ENCODE measurements at places on chromosomes 2 and 18.

DNA sequence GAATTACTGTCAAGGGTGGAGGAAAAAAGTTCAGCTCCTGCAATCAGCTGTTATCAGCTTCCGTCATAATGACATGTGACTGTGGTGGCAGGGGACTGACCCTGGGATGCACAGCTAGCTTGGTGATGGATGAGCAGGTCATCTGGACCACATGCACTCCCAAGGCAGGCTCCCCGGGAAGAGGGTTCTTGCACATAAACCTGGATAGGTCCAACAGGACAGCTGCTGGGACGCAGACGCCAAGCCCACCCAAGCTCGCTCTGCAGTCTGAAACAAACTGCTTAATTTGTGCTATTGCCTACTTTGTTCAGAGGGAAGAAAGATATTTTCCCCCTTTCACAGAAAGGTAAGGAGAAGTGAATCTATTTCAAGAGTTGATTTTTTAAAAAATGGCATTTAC lies 30.2 kb downstream of the FAM178B start:
- DNase-seq: no peak

DNA sequence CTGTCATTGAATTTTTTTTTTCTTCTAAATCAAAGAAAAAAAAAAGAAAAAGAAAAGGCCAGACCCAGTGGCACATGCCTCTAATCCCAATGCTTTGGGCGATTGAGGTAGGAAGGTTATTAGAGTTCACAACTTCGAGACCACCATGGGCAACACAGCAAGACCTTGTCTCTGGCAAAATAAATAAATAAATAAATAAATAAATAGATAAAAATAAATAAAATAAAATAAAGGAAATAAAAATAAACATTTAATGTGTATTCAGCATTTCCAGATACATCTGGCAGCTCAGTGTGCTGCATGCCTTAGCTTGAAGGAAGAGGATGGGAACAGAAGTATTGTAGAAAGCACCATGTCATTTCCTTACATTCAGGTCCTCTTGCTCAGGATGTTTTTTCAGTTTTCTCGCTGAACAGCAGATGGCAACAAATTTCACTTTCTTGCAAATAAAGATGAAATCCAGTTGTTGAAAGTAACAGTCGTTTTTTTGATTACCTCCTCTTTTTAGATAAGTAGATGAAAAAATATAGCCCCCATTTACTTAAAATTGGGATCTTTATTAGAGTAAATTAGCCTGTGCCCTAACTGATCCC lies 25.7 kb upstream of the FAM178B start:
- no peak for DNase-seq

DNA sequence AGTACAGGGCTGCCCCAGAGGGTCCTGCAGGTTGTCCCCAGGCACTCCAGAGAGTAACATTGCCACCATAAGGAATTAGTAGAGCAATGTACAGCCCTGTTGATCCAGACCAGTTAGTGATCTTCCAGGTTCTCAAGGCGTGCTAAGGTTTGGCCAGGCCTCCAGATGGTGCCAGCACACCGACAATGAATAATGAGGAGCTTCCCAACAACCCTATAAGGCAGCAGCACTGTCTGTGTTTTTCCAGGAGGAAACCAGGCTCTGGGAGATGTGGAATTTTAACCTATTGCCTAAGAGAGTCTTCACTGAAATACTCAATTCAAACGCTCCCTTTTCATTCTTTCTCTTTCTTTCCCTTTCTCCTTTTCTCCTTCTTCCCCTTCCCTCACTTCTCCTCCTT lies 122.1 kb downstream of the MGAT5 start:
- DNase-seq: no peak

DNA sequence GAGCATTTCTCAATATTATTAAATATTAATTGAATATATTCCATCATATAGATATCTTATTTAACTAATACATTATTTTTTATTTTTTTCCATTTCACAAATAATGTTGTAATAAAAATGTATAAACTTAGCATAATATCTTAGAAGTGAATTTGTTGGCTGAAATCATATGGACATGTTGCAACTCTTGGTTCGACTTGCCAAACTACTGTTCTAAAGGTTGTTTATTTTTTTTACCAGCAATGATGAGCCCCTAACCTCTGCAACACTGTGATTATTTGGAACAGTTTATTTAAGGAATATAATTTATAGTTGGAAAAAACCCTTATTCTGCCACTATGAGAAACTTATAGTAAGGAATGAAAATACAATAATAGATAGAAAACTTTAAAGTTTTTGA lies 8.8 kb upstream of the NAB1 start:
- no peak for DNase-seq

GRCh38 chr2:234679741-234680687 lies 183.1 kb upstream of the ARL4C start:
- DNase-seq: no peak

DNA sequence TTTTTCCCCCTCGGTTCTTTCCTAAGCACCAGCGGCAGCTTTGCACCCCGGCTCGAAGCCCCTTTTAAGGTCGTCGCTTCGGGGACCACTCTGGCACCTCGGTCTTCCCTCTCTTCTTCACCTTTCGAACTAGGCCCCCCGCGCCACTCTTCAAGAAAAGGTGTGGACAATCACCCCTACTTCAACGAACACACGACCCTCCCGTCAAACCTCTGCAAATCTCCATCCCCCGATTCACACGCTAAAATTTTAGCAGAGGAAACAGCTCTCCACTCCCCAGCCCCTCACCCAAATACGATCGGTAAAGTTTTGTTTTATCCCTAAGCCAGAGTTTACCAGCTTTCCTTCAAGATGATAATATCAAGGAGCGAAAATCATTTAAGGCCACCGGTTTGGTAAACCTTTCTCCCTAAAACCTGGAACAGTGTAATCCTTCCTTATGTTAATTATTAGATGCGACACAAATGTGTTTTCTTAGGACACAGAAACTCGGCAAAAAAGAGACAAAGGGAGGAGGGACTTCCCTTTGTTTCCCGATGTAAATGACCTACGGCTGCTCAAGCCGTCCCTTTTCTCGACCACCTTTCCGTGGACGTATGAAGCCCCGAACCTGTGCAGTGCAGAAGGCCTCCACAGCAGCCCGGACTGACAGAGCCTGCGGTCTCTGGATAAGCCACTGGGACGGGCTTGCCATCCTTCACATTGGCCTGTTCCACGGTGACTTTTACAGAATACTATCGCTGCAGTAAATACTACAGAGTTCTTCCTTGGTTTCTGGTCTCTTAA lies 85.2 kb downstream of the RBMS1 start:
- no peak for DNase-seq

DNA sequence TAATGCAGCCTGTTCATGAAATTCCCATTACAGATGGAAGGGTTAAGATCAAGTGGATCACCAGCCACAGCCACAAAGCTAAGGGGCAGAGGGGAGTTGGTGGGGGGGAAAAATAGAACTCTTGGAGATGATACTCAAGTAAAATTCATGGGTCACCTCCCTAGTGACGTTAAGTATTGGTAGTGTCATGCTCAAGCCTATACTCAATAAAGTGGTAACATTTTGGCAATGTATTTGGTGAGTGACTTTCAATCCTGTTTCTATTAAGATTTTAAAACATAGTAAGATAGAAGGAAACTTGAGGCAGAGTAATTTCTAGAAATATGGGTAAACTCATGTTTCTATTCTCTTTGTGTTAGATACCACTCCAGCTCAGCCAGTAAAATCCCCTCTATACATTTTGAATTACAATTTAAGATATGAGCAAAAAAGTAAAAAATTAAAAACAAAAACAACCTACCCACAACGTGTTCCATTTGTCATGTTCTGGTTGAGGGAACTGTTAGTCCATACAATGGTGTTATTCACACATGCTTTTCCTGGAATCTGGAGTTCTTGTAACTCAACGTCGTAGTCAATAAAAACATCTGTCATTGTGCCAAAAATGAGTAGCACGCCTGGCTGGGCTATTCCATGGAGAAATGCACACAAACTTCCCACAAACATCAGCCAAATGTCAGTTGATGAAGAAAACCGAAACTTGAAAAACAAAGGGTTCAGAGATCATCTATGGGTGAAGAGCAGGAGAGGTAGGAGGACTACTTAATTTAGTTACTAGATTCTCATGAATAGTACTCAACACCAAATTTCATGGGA lies 18.1 kb downstream of the ABCB11 start:
- DNase-seq: no peak

GRCh38 chr2:118050386-118050785 lies 36.5 kb upstream of the CCDC93 start:
- DNase-seq: no peak

- no peak for DNase-seq
Measured at GRCh38 chr2:213187386-213187785, 36.0 kb upstream of the IKZF2 start.

GRCh38 chr2:206846981-206847834 lies 81.8 kb downstream of the FASTKD2 start:
- DNase-seq: no peak

GRCh38 chr2:19356545-19357401 lies 1.6 kb downstream of the OSR1 start:
- no peak for DNase-seq

DNA sequence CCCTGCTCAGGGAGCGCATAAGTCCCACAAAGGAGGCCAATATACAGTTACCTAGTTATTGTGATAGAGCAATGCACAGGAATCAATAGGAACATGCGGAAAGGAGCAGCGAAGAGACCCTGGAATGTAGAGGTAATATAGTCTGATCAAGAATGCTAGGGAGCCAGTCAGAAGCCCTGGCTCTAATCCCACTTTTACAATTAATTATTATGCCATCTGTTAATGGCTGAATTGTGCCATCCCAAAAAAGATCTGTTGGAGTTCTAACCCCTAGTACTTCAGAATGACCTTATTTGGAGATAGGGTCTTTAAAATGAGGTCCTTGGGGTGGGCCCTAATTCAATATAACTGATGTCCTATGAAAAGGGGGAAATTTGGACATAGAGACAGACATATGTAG lies 7.7 kb upstream of the SPATS2L start:
- no peak for DNase-seq

DNA sequence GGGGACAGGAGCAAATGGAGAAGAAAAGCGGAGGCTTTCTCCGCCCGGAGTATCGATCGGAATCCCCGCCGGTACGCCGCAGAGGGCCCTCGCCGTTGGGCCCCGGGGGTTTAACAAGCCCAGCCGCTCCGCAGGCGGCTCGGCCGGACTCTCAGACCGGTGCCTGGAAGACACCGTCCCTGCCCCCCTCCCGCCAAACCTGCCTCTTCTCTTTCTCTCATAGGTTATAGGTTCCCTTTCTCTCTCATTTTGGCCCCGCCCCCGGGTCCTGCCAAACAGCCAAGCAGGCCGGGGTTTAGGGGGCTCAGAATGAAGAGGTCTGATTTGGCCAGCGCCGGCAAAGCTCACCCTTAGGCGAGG lies 4.4 kb downstream of the ONECUT2 start:
- no peak for DNase-seq

GRCh38 chr2:42931146-42931817 lies 138.9 kb upstream of the HAAO start:
- DNase-seq: no peak

DNA sequence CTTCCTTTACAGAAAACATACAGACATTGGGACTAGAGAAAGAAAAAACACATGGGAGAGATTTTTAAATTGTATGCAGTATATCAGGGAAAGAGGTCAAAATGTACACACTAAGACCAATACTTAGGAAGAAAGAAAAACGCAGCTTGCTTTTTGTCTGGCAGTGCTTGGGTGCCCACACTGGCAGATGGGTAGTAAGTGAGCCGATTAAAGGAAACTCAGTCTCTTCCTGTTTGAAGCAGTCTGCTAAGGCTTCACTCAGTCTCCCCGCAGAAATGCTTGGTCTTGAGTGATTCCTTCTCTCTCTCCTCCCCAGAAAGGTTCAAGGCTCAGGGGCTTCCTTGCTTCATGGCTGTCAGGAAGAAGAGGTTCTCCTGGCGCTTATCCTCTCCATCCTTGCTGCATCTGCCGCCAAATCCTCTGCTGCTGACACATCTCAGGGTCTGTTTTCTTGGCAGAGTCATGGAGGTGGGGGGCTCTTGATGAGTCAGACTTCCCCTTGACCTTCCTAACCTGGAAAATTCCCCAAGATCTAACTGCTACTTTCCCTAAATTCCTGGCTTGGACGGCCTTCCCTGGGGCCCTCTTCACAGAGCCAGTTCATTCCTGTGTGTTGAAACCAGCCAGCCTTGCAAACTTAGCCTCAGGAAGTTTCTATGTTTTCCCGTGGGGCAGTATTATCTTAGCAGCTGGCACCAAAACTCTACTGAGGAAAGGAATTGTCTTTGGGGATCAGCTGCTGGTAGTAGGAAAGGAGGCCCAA lies 10.5 kb upstream of the TMSB10 start:
- no peak for DNase-seq

GRCh38 chr18:22391407-22392345 lies 26.0 kb downstream of the CTAGE1 start:
- no peak for DNase-seq

DNA sequence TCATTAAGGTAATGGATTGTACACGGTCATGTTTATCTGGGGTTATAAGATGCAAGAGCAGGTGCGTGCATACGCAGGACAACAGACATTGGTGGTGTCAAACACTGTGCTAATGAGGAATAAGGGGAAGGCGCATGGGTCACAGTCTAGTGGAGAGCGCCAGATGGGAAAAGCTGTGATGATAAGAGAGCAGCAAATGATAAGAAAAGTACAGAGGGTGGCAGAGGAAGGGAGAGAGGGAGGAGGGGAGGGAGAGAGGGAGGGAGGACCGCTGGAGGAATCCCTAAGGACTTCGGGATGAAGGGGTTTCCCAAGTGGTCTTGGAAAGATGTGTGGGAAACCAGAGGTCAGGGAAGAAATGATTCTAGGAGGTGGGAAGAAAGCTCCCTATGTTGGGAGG lies 2.9 kb downstream of the TNFRSF11A start:
- no peak for DNase-seq

- no peak for DNase-seq
Measured at GRCh38 chr2:182754231-182754630, 38.2 kb downstream of the DNAJC10 start.

GRCh38 chr2:52500561-52500960 lies 1267.0 kb upstream of the CHAC2 start:
- no peak for DNase-seq

DNA sequence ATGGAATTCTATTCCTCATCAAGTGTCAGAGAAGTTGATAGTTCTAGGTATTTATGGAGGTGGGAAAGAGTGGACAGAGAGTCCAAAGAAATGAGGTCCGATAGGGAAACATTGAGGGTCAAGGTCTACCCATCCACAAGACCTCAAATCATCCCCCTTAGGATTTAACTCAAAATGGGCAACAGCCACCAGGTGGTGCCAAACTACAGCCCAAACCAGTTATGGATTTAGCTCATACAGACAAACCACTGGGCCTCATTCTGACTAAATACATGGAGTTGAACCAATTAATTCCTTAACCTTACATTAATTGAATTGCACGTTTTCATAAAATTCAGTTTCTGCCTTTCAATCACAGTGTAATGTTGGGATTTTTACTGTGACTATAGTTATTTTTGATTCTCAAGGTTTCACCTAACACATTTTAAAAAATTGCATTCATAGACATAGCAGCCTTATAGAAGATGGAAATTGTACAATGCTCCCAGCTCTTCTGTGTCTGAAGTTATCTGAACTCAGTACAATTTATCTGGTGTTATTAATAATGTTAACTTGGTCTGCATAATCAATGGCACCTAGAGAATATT lies 98.2 kb upstream of the HNMT start:
- peak; percentile 16 for DNase-seq

- DNase-seq: no peak
Measured at GRCh38 chr18:46413684-46414083, 243.3 kb downstream of the LOXHD1 start.

- DNase-seq: no peak
Measured at GRCh38 chr2:99631700-99632099, 141.9 kb upstream of the REV1 start.

GRCh38 chr18:3265564-3266033 lies 3.7 kb downstream of the MYL12B start:
- DNase-seq: no peak
